GM23248 (cell line): ENCODE measurements at places on chromosomes 12 and 14. TPM values are rescaled to one million over a fixed set of nuclear protein-coding genes. Genes with fewer than 3 reads are reported as not detected.

Gene BICDL1
- not detected in 2 replicates for total RNA-seq

Gene GPR137C
- 0.89 and 1.1 TPM in 2 replicates for total RNA-seq

Gene BATF
- total RNA-seq = not detected in 2 replicates

Gene P3H3
- 32.5 and 43.0 TPM in 2 replicates for total RNA-seq

Gene AKT1
- total RNA-seq = 154 and 164 TPM in 2 replicates

Gene GLIPR1L1
- total RNA-seq = not detected in 2 replicates

Gene UBE3B
- 32.0 and 34.7 TPM in 2 replicates for total RNA-seq

Gene TMTC1
- total RNA-seq = 20.5 and 25.3 TPM in 2 replicates

Gene INHBE
- 0.65 and 0.76 TPM in 2 replicates for total RNA-seq

Gene POLE
- 9.5 and 16.2 TPM in 2 replicates for total RNA-seq

Gene HIF1A
- 1,114 and 1,257 TPM in 2 replicates for total RNA-seq

Gene NANOG
- total RNA-seq = 0.13 TPM in 1 of 2 replicates, not detected in the other
